ENCODE measurements at places on chromosomes 6 and 20. TPM values are rescaled to one million over a fixed set of nuclear protein-coding genes. Genes with fewer than 3 reads are reported as not detected.

DNA sequence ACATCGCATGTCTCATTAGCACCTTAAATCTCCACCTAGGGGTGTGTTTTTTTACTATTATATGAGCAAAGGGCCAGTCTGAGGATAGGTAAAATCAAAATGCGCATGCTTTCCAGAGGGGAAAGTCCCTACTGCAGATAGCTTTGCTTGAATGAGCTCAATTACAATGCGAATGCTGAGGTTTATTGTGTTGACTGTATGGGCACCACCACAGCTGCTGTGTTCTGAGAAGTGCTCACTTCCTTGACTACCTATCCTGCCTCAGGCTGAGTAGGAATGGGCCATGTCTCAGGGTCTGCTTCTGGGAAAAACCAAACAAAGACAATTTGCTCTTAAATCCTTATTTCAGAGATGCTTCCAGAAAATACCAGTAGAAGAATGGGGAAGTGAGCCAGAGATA, 36.6 kb downstream of the MOCS1 start:
- no peak for ATAC-seq

FERMT1 gene
- 0.13 TPM for total RNA-seq

- ATAC-seq = no peak
Observed at GRCh38 chr20:17613328-17614175, 43.7 kb downstream of the DSTN start.

- no peak for ATAC-seq
Observed at GRCh38 chr6:89675949-89676748, 37.6 kb upstream of the LYRM2 start.

DNA sequence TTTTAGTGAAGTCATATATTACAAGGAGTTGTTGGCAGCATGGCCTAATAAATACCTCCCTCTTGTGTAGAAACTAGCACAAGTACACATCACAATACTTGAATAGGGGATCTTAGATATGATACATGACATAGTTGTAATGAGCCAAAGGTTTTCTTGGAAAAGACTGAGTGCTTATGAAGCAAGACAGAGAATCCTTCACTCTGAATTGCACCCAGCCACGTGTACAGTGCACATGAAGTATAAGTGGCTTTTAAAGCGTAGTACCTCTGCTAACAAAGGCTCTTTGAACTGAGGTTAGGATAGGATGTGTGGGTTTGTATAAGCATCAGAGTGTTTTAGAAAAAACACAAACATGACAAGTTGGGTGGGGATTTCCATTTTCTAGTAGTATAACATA, 145.5 kb upstream of the STMND1 start:
- peak; percentile 89 for ATAC-seq

ELMO2 gene
- total RNA-seq = 57.2 TPM

DNA sequence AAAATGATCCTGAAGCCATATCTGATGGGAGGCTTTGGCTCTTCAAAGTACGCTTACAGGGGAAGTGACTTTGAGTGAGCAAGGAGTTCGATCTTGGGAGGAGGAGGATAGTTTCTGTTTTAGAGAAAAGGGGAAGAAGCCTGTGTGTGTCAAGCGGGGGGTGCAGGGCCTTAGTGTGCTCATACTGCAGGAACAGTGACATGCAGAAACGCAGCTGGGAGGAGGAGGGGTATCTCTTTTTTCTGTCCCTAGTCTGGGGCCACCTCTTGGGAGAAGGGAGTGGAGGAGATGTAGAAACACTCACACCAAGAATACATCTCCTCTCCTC, 19.8 kb downstream of the SIRPD start:
- no peak for ATAC-seq

- ATAC-seq = no peak
Observed at GRCh38 chr6:152942319-152942869, 40.4 kb downstream of the FBXO5 start.

LTB gene
- total RNA-seq = 395 TPM

ZNF311 gene
- total RNA-seq = 0.35 TPM

FOXC1 gene
- not detected for total RNA-seq

NECAB3 gene
- 26.5 TPM for total RNA-seq

DNA sequence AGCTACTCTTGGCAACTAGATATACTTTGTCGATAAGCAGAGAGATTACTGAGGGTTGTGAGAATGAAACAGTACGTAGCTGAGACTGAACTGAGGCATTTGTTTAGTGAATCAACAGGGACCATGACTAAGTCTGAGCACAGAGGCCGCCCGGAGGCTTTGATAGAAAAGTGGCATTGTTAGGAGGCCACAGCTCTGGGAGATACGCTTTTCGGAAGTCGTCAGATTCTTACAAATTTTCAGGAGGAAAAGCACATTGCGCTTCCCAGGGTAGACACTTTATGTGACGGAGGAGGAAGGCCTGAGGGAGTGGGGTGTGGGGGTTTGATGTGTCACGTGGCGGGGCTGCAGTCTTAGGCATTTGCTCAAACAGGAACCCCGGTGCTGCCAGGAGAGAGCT, 69.4 kb downstream of the PSMG4 start:
- ATAC-seq = no peak

CTSA gene
- total RNA-seq = 117 TPM

Measured in activated T-helper 17 cell treated with anti-CD3 and anti-CD28 coated beads, Interleukin-2, amount 50 U/mL, for 72 hours (primary cell).